ENCODE measurements at places on chromosomes 7 and 10.

DNA sequence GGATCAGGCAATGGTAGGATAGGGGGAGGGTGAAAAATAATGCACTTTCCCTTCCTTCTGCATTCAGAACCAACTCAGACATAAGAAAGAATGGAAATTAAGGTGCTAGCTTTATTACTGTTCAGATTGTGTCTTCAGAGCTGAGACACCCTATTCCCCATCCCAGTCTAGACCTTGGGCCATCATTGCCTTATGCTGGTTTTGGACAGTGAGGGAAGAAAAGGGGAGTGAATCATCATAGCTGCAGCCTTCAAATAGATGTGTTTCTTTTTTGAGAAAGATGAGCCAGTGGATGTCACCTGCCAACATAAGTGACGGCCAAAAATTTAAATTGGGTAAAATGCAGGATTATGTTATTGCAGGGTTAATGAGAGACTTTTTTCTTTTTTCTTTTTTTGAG lies 27.0 kb upstream of the TOMM7 start:
- DNase-seq: no peak

DNA sequence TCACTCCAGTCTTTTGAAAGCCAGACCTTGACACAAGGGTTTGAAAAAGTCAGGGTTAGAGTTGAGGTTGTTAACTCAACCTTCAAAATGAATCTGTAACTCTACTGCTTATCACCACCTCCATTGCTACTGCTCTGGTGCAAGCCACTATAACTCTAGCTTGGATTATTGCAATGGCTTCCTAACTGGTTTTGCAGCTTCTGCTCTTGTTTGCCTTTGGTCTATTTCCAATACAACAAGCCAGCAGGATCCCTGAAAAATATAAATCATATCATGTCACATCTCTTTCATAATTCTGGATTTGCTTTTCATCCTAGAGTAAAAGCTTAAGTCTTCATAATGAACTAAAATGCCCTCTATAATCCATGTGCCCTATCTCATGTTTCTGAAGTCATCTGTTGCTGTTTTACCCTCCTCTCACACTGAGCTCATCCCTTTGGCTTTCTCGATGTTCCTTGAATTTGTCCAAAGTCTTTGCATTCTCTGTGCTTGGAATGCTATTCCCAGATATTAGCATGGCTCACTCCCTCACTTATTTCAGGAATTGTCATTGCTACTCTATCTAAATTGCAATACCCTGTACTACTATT lies 10.9 kb downstream of the TAS2R60 start:
- no peak for DNase-seq

DNA sequence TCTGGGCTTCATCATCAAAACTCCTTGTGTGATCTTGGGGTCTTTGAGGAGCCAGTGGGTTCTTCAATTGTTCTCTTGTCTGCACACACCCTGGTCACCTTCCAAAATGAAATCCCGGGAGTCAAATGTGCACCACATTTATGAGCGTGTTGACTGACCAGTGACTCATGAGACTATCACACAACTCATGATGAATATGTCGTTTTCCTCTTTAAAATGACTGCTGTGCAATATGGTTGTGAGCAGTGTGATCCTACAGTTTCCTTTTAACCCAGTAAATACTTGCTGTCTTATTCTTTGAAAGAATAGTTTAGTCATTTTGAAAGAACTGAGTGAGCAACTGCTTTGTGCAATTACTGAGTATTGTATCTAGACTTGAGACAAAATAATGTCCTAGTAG lies 149.2 kb downstream of the DYNC1I1 start:
- DNase-seq: no peak

GRCh38 chr7:103031024-103031423 lies 43.6 kb downstream of the FBXL13 start:
- no peak for DNase-seq

GRCh38 chr10:97407211-97407951 lies 6.2 kb upstream of the RRP12 start:
- DNase-seq: peak; percentile 43

DNA sequence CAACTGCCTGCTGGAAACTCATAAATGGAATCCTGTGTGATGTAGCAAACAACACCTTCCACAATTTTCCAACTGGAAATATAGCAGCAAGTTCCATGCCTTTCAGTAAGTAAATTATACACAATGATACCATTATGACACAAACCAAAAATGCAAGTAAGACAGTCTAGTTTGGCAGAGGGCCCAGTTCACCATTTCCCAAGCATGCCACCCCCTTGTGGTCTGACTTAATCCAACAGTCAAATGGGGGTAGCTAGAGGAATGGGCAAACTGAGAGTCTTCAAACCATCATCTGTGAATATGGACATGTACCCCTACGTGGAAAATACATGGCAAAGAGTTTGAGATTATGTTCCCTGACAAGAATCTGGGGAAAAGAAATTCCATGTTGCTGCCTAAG lies 137.6 kb upstream of the VWC2 start:
- DNase-seq: no peak

DNA sequence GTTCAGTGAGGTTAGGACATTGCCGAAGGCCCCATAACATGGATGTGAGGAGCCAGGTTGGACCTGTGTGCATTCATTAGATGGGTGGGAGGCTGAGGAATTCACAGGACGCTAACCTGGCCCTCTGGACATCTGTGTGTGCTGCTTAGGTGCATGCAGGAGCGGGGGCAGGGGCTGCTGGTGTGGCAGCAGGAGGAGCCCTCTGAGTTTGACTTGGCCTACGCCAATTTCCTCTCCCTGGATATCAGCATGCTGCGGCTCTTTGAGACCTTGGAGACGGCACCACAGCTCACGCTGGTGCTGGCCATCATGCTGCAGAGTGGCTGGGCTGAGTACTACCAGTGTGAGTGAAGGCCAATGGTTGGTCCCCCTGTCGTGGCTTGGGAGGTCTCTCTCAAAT lies 34.5 kb upstream of the MMD2 start:
- DNase-seq: no peak

DNA sequence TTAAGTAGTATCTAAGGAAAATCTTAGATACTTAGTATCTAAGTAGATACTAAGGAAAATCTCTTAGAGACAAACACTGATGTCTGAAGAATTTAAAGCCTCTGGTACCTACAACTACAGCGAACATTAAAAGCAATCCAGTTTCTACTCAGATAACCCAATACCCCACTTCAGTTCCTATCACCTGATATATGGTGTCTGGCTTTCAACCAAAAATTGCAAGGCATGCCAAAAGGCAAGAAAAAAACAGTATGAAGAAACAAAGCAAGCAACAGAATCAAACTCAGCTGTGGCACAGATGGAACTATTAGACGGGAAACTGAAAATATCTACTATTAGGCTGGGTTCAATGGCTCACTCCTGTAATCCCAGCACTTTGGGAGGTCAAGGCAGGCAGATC lies 31.1 kb downstream of the ARHGAP12 start:
- DNase-seq: no peak

GRCh38 chr10:95333997-95334804 lies 43.4 kb upstream of the PDLIM1 start:
- no peak for DNase-seq

Measured in activated T-helper 1 cell treated with Interleukin-2 at 50 U/mL for 16 hours (primary cell).